Activated CD4-positive, alpha-beta T cell treated with anti-CD3 and anti-CD28 coated beads for 24 hours (primary cell): ENCODE measurements at places on chromosomes 7 and 10.

GRCh38 chr10:72753760-72754231 lies 61.9 kb downstream of the MCU start:
- no peak for DNase-seq

GRCh38 chr7:114720725-114721124 lies 201.2 kb upstream of the MDFIC start:
- DNase-seq, result no peak

DNA sequence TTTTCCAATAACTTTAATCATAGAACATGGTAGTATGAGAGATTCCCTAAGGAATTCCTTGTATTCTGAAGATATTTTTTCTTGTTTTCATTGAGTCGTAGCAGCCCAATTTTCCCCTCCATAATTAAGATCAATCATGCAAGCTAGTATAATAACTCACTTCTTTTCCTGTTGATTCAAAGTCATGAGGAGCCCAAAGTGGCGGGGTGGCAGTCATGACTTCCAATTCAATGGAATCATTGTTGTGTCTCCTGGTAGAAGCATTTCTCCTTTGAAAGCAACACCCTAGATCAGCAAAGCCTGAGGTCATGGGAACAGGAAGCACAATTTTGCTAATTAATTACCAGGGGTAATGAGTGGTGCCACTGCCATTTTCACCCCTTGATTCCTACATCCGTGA lies 77.6 kb upstream of the MAGI2 start:
- no peak for DNase-seq

GRCh38 chr7:91519241-91520158 lies 255.3 kb downstream of the FZD1 start:
- DNase-seq, result no peak

- DNase-seq, result no peak
Observed at GRCh38 chr10:131746241-131746711, 154.5 kb upstream of the PPP2R2D start.

DNA sequence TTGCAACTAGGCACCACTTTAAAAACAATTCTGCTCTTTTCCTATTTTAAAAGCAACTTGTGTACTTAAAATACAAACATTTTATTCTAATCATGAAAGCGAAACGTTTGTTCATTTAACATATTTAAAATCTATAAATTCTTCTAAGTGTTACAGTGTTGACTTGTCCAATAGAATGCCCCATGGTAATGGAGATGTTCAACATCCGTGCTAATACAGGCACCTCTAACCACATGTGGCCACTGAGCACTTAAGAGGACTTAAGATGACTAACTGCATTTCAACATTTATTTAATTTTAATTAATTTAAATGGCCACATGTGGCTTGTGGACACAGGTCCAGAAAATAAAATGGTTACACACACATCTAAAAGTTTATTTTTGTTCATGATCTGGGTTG lies 115.1 kb downstream of the TPK1 start:
- DNase-seq, result no peak

GRCh38 chr10:14394179-14394578 lies 63.5 kb upstream of the FRMD4A start:
- DNase-seq, result no peak

- no peak for DNase-seq
Observed at GRCh38 chr7:37643876-37644275, 39.7 kb upstream of the GPR141 start.
